ENCODE measurements at places on chromosomes 16 and 17.

GRCh38 chr16:50697881-50698767, 4.7 kb downstream of the NOD2 start:
- no peak for DNase-seq

GRCh38 chr17:58630883-58631522, 60.8 kb downstream of the TEX14 start:
- DNase-seq = no peak

DNA sequence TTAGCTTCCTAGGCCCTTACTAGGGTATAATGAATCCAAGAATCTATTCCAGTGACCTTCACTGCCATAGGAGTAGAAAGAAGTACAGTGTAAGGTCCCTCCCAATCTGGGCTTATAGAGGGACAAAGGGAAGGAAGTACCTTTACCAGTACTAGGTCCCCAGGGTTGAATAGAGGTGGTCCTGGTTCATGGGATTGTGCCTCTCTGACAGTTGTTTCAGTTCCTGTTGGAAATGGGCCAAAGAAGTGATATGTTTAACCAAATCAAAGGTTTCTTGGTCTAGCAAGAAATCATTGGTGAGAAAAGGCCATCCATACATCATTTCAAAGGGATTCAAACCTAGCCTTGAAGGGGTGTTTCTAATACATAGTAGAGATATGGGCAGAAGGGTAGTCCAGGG, 16.0 kb upstream of the ZNHIT3 start:
- no peak for DNase-seq

DNA sequence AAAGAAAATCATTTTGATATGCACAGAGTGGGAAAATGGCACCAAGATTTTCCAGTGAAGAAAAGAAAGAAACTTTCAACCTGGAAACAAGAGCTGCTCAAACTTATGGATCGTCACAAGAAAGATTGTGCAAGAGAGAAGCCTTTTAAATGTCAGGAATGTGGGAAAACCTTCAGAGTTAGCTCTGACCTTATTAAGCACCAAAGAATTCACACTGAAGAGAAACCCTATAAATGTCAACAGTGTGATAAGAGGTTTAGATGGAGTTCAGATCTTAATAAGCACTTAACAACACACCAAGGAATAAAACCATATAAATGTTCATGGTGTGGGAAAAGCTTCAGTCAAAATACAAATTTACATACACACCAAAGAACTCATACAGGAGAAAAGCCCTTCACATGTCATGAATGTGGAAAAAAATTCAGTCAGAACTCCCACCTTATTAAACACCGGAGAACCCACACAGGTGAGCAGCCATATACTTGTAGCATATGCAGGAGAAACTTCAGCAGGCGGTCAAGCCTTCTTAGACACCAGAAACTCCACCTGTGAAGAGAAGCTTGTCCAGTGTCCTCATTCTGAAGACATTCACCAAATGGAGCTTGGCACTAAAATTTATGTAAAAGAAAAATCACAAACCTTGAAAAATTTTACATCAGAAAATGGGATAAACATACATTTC, 12.2 kb downstream of the ZNF75A start:
- DNase-seq = no peak

All from hematopoietic multipotent progenitor cell treated with erythropoietin and hydrocortisone succinate and interleukin-3 and kit ligand, for 15 days (in vitro differentiated cells).